ENCODE measurements at places on chromosomes 4 and X.

- DNase-seq: peak; percentile 25
Observed at GRCh38 chr4:142846729-142847596, 862 bp upstream of the INPP4B start.

DNA sequence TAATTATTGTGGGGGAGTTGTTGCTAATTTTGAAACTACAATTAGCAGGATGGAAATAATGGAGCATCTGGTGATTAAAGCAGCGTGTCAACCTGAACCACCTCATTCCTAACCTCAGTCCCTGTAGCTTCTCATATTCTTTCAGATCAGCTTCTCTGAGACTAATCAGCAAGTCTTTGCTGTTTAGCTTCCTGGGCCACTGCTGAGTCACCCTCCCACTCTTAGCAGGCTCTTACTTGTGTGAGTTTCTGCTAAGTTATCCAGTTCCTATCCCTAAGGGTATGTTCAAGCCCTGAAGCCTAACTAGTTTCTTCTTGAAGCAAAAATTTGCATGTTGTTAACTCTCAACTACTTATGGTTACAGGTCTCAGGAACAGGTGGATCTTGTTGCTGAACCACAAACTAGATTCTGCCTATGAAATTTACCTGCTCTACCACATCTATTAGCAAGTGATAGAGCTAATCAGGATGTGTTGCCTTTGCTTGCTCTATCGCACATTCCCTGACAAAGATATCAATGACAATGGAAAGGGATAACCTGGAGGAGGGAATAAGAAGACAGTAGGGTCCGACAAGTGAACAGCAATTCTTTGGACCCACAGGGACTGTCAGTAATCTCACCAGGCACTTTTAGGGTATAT is 134.2 kb downstream of the EIF4E start:
- no peak for DNase-seq

GRCh38 chrX:15014281-15014680 is 141.1 kb downstream of the MOSPD2 start:
- no peak for DNase-seq

- DNase-seq: no peak
Observed at GRCh38 chr4:184383497-184384055, 90.8 kb downstream of the IRF2 start.

DNA sequence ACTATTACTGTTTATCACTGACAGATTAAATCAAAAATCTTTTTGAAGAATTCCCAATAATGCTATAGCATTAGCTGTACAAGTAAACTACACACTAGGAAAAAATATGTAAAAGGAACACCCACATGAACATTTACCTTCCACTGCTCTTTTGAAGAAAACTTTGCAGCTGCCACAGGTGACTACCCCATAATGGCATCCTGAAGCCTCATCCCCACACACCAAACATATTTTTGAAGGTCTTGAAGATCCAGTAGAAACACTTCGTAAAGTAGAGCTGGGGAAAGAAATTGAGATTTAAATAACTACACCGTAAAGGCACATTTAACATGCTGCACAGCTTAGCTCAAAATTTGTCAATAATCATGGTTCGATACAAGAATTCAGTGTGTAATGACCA is 182.4 kb downstream of the NR3C2 start:
- no peak for DNase-seq

GRCh38 chr4:2927696-2928075 is 35.5 kb downstream of the NOP14 start:
- DNase-seq: no peak

DNA sequence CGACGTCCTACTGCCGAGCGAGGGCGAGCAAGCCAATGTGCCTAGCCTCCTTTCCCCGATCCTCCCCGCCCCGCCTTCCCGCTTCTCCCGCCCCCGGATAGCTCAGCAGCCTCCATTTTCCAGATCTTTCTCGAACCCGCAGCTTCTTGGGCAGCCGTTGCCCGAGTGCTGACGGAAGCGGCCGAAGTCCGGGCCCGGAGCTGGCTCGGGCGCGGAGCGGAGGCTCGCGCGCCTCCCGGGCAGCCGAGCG is 172 bp upstream of the HSPA4L start:
- peak; percentile 69 for DNase-seq

GRCh38 chrX:118978451-118978850 is 4.0 kb downstream of the LONRF3 start:
- DNase-seq: no peak

DNA sequence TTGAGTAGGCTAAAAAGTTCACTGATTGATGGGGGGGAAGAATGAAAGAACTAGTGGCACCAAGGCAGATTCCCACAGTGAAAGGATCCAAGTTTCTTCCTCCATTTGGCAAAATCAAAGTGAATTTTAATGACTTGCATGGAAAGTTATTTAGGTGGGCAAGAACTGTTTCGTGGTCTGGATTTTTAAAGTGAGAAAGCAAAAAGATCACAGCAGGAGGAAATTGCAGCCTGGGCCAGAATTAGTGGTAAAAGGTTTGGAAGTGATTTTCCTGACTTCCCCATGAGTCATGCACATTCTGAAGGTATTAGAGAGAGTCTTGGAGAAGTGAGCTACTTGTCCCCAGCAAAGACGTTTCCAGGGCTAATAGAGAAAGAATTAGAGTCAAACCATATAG is 207.8 kb downstream of the ANTXR2 start:
- DNase-seq: no peak

DNA sequence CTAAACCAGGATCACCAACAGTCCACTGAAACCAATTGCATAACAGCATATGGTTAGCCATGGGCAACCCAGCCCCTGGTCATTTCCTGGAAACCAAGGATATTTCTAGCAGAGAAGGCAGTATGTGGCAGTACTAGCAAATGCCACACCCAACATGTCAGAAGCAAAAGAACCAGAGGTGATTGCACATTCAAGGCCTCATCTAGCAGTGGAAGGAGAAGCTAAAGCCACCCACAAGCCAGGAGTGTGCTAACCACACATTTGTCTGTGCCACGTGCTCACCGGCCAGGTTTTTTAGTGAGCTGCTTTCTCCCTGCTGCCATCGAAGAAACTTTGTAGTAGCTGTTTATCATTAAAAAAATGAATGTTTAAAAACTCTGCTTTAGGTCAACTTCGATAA is 42.0 kb downstream of the TEC start:
- DNase-seq: no peak

GRCh38 chrX:153662266-153662665 is 11.3 kb downstream of the PNCK start:
- DNase-seq: no peak

DNA sequence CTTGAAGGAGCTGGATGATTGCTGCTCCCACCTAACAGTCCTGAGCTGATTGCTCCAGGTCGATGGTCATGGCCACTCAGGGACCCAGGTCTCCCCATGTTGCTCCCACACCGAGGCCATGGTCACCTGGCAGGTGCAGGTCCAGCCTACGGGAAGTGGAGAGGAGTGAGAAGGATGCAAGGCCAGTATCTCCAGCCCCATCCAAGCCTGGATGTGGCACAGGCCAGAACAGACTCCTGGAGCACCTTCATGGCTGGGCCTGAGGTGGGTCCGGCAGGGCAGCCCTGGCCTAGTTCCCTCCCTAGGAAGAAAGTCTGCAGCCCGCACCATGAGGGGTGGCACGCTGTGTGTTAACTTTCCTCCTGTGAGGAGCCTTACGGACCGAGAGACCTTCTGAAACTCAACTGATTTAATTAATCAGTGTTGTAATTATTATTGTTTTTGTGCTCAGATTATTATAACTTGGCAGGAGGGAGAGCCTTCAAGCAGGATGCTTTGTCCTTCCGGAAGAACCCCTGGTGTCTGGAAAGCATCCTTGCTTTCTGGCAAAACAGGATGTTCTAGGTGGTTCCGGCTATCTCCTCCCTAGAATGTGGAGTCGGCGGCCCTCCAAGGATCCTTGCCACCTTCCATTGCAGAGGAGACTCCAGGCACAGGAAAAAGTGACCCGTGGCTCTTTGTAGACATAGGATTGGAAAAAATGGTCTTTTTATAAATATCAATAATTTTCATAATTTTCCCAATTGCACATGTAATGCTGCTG is 92.3 kb upstream of the ADRA2C start:
- no peak for DNase-seq

DNA sequence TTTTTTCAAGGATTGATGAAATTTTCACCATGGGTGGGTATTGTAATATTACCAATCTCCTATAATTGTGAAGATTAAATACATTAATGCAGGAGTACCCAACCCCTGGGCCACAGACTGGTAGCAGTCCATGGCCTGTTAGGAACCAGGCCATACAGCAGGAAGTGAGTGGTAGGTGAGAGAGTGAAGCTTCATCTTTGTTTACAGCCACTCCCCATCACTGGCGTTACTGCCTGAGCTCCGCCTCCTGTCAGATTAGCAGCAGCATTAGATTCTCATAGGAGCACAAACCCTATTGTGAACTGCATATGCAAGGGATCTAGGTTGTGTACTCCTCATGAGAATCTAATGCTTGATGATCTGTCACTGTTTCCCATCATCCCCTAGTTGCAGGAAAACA is 15.1 kb downstream of the RAPGEF2 start:
- DNase-seq: no peak

DNA sequence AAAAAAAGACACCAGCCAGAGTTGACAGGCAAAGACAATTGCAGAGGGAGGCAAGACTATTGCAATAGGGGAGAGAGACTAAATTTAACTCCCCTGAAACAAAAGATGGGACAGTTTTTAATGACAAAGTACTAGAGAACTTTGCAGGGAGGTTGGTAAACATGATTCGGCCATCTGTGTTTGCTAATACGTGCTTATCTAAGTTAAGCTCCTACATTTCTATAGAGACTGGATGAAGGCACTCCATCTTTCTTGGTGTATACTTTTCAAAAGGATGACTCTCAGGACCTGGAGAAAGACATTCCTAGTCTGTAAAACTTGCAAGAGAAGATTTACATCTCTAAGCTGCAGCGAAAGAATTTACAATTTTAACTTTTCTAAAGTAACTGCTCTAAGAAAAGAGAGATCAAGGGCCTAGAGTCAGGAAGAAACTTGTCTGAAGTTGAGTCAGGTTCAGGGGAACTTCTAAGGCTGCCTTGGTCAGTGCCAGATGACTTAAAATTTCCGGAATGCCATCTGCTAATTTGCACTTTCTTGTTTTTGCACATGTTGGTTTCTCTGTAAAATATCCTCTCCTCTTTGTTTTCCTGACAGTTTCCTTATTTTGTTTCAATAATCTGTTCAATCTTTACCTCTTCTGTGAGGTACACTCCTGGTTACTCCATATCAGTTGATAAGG is 10.6 kb downstream of the ADAM29 start:
- DNase-seq: no peak

- DNase-seq: no peak
Observed at GRCh38 chrX:151680805-151681204, 14.5 kb upstream of the PRRG3 start.

DNA sequence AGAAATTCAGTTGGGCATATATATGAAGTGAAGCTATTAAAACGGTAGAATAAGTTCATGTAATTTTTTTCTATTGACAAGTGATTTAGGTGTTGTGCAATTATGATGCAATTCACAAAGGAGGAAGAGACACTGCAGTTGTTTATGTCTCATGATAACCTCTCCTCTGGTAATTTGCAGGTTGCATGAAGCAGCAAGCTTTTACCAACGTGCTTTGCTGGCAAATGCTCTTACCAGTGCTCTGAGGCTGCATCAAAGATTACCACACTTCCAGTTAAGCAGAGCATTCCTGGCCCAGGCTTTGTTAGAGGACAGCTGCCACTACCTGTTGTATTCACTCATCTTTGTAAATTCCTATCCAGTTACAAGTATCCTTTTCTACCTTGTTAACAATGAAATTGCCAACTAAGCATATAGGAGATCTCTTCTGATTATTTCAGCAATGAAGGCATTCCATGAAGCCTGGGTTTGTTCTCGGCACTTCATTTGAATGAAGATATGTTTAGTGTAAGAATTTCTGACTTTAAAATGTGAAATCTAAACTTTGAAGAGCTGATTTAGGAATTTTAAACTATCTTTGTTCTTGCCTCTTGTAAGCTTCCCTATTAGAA is 3.9 kb downstream of the TMEM33 start:
- DNase-seq: no peak

GRCh38 chrX:136541294-136541693 is 9.3 kb downstream of the VGLL1 start:
- no peak for DNase-seq

DNA sequence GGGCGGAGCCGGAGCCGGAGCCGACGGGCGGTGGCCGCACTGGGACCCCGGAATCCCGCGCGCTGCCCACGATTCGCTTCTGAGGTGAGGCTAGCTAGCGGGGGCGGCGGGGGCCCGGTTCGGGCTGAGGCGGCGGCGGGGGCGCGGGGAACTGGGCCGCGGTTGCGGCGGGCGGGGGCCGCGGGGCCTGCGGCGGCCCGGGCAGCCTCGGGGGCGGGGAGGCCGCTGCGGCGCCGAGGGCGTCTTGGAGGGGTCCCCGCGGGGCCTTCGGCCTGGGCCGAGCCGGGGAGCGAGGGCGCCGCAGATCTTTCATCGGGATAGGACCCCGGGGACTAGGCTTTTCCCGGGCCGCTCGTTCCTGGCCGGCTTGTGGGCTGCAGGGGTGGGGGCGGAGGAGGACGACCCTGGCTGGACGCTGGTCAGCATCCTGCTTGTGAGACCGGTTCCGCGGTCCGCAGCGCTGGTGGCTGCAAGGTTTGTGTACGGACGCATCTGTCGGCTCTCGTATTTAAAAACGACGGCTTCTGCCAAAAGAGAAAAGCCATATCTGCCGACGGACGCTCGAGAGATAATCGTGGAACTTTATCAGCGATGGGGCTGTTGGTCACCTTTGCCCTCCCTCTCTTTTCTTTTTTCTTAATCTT is 419 bp downstream of the ADD1 start:
- no peak for DNase-seq

GRCh38 chrX:109533631-109534030 is 3.0 kb upstream of the NXT2 start:
- no peak for DNase-seq

- DNase-seq: no peak
Observed at GRCh38 chr4:26822546-26822945, 38.1 kb upstream of the STIM2 start.

DNA sequence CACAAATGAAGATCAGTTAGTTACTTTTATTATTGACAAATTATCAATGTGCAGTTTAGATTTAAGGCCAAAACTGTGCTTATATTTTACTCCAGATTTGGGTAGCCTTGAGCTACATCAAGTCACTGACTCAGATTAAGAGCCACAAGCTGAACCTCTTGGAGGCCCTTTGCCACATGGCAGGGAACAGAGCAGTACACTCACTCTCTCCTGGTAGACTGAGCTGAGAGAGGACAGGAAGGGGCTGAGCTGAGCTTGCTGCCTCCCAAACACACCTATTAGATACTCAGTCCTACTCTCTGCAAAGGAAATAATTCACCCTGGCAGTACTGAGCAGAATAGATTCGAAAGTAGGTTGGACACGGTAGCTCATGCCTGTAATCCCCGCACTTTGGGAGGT is 7.8 kb downstream of the STAP1 start:
- DNase-seq: no peak

- DNase-seq: no peak
Observed at GRCh38 chr4:132662456-132662855, 486.6 kb upstream of the PCDH10 start.

- no peak for DNase-seq
Observed at GRCh38 chrX:12974305-12974795, 560 bp upstream of the TMSB4X start.

- no peak for DNase-seq
Observed at GRCh38 chr4:40170588-40170987, 26.2 kb upstream of the RHOH start.

GRCh38 chr4:95869961-95870500 is 30.1 kb downstream of the PDHA2 start:
- DNase-seq: no peak

All from NCI-H510A (cell line).